Retina (tissue), 1 donor: ENCODE measurements at places on chromosomes 7 and 10.

DNA sequence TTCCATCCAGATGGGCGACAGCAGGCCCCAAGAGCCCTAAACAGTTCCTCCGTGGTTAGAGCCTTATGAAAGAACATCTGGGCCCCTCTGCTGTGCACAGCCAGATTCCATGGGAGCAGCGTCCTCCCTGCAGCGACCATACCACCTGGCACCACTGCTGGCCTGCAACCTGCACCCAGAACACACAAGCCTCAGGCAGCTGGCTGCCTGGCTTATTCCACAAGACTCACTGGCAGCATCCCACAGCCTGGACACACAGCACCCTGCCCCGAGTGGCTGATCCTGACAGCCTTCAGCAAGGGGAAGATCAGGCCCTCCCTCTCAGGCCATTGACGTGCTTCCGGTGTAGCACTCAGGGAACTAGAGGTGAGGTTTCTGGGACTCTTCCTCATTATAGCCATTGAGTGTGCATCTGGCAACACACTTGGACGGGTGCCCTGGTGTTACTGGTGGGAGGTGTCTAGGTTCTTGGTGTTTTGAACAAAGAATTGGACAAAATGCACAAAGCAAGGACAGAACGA, 33.7 kb upstream of the ERCC6 start:
- no peak for DNase-seq

DNA sequence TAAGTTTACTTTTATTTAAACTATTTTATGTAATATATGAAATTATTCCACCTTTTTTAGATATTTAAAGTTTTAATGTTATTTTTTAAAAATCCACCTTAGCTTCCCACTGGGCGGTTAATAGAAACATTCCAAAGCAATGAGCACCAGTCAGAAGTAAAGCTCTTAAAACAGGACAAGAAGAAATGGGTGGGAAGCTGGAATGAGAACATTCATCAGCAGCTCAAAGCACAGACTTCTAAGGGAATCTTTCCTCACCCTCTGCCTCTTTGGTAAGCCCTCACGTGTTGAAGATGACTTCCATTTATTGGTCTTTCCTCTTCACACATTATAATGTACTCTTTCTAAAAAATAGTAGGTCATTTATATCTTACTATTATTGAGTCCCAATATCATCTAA, 3.1 kb downstream of the AGMO start:
- no peak for DNase-seq

DNA sequence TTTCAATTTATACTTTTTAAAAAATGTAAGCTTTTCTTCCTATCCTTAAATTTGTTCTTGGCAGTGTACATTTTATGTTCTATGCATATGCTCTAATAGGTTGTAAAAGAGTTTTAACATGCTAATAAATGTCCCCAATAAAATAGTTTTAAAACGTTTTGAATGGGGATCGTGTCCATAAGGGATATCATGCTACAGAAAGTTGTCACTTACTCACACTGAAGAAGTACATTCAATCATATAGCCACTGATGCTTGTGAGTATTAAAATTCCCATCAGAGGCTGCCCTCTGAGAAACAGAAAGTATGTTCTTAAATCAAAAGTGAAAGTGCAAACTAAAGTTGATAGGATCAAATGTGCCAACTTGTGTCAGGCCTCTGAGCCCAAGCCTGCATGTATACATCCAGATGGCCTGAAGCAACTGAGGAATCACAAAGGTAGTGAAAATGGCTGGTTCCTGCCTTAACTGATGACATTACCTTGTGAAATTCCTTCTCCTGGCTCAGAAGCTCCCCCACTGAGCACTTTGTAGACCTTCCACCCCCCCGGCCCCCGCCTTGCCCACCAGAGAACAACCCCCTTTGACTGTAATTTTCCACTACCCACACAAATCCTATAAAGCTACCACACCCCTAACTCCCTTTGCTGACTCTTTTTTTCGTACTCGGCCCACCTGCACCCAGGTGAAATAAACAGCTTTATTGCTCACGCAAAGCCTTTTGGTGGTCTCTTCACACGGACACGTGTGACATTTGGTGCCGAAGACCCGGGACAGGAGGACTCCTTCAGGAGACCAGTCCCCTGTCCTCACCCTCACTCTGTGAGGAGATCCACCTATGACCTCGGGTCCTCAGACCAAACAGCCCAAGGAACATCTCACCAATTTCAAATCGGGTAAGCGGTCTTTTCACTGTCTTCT, 877 bp upstream of the NOD1 start:
- DNase-seq: no peak

GRCh38 chr10:2145491-2145890, 408.2 kb upstream of the ADARB2 start:
- DNase-seq: peak; percentile 27

- no peak for DNase-seq
Observed at GRCh38 chr7:68205826-68206225, 1209.2 kb downstream of the TYW1 start.

- no peak for DNase-seq
Observed at GRCh38 chr7:41628901-41629300, 74.0 kb downstream of the INHBA start.
